ENCODE measurements at places on chromosomes 7 and 10.

DNA sequence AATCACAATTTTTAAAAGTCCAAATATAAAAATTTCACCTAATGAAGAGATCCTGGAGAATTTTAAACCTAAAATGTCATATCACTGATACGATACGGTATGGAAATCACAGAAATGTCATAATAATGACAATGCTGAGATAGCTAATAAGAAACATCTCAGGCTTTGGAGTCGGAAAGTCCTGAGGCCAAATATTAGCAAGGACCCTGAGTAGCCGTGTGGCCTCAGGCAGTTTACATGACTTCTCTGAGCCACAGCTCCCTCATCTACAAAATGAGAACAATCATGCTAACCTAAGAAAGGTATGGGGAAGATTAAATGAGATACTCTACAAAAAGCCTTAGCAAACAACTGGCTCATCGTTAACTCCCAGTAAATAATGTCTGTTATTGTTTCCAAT lies 100.9 kb upstream of the NEBL start:
- DNase-seq, result no peak

DNA sequence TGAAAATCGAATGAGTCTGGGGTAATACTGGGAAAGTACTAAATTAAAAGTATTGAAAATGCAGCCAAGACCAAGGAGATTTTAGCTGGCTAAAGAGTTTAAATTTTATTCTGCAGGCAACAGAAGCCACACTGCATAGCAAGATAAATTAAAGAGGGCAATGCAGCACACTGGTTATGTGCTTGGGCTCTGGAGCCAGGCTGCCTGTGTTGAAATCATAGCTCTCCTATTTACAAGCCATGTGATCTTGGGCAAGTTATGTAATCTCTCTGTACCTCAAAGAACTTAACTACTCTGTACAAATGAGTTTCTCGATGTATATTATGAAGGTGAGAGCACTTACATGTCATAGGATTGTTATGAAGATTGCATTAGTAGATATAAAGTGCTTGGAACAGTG lies 9.9 kb downstream of the SLC25A13 start:
- DNase-seq, result no peak

GRCh38 chr10:80410578-80411145 lies 2.3 kb downstream of the PRXL2A start:
- DNase-seq, result peak; percentile 21

DNA sequence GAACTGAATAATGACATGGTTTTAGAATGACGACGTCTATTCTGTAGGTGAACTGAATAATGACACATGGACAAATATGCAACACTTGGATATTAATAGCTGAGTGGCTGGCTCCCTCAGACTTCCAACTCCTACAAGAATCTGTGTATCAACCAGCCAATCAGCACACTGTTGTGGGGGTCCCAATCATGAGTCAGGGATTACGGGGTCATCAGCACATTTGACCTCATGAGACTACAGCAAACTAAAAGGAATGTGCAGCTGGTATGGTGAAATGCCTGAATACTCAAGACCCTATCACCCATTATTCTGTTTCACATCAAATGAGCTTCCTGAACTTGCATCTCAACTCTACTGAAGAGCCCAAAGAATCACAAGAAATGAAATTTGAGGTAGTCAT lies 192.5 kb downstream of the ANK3 start:
- no peak for DNase-seq

- DNase-seq, result peak; percentile 8
Measured at GRCh38 chr10:98251399-98251798, 16.6 kb downstream of the LOXL4 start.

GRCh38 chr7:45028138-45028919 lies 28.3 kb downstream of the CCM2 start:
- DNase-seq, result peak; percentile 45

DNA sequence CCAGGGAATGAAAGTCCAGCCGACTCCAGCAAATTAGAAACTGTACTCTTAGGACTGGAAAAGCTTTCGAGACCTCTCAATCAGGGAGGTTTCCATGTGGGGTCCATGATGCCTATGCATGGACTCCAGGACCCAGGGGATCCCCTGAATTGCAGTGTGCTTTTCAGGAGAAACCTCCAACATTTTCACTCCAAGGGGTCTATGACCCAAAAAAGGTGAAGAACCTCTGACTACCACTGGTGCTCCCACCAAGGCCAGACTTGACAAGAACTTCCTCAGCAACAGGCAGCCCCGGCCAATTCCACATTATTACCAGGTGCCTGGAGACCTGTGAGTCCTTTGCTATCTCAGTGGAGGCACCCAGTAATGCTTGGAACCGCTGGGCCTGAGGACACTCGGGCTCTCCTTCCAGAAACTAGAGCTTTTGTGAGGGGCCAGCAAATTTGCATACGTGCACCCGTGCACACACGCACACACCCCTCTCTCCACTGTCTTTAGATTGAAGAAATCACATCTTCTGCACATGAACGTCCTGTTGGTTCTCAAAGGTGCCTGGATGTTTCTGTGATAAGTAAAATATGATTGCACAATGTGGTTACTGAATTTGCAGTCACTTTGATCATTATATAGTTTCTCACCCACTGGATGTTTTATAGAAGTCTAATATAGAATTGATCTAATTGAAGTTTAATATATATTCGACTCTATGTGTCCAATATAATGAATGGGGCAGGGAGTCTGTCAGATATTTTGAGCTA lies 54.7 kb downstream of the SYPL1 start:
- DNase-seq, result no peak

DNA sequence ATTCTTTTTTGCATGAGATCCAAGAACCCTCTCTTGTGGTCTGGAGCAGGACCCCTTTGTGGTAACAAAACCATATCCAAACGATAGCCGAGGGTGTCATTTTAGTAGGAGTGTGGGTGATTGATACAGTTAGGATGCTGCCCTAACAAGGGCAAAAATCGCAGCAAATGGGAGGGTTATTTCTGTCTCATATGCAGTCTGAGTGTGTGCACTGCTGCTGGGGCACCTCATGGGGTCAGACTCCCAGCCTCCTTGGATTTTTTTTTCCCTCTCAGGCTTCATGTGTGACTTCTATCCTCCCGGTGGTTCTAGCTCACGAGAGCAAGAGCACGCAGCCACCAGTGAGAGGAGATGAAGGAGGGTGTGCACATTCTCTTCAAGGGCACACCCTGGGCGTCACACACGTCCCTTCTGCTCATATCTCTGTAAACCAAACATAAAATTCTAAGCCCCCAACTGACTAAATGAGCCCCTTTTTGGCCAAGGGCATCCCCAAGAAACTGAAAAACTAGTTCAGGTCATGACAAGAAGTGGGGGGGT lies 28.6 kb upstream of the IL15RA start:
- peak; percentile 9 for DNase-seq

DNA sequence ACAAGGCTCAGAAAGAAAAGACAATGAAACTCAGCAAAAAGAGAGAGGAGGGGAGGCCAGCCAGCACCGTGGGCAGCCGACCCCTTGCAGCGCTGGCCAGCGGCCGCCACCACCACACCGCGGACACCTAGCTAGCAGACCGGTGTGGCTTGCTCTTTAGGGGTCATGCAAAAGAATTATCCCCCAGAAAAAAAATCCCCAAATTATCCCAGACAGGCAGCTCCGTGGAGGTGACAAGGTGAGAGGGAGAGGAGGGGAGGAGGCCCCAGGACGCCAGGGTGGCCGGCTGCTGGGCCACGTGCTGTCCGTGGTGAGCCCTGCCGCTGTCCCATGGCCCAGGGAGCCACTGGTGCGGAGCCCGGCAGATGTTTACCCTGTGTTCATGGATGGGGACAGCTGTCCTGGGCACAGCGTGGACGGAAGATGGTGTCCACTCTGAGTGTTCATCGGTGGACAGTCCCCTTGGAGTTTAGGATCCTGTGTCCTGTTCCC lies 16.5 kb downstream of the YKT6 start:
- no peak for DNase-seq

- DNase-seq, result no peak
Measured at GRCh38 chr10:11110539-11110938, 92.9 kb downstream of the CELF2 start.

DNA sequence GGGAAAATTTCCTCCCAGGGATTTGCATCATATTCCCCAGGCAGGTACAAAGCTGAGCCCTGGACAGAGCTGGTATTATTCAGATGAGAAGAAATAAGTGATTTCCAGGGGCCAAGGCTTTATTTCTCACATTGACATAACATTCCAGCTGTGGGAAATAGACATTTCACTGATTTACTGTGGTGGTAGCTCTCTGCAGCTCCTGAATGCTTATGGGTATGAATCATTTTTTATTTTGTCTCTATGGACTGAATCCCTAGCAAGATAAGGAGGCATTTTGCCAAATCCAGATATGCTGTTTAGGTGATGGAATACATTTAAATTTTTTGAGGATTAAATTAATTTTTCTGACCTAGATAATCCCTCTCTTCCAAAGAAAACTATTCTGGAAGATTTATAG lies 97.9 kb downstream of the MTPN start:
- no peak for DNase-seq
